ENCODE measurements at places on chromosomes 12 and 14. TPM values are rescaled to one million over a fixed set of nuclear protein-coding genes. Genes with fewer than 3 reads are reported as not detected.

DNA sequence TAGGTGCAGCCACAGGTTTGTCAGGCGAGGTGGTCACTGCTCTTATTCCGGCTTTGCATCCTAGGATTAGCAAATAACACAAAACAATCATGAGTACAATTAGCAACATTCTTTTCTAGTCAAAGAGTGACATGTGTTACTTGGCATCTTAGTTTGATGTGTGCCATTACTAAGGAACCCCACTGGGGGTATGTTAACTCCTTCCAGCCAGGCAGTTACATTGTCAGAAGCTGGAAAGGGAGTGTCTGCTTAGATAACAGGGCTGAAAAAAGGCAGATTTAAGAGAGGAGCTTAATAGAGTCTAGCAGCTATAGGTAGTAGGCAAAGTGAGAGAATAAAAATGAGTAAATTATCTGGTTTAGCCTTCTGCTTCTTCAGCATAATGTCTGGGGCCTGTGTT is 30.5 kb upstream of the METAP2 start:
- no peaks in the 10 kb centered on the region for H3K36me3 ChIP-seq
- no peak for DNase-seq
- H3K27ac ChIP-seq, result no peak overlapping the region
- H3K4me3 ChIP-seq, result no peak overlapping the region
- H3K27me3 ChIP-seq, result peaks cover 6% of the 10 kb centered on the region

- H3K27ac ChIP-seq, result no peak overlapping the region
- no peaks in the 10 kb centered on the region for H3K36me3 ChIP-seq
- H3K4me1 ChIP-seq, result peaks cover 7% of the 10 kb centered on the region
- no peaks in the 10 kb centered on the region for H3K27me3 ChIP-seq
Observed at GRCh38 chr12:116703214-116703795, 34.6 kb downstream of the SPRING1 start.

GRCh38 chr14:36177489-36177888 is 967 bp upstream of the PTCSC3 start:
- no peaks in the 10 kb centered on the region for H3K27me3 ChIP-seq
- H3K36me3 ChIP-seq, result no peaks in the 10 kb centered on the region
- H3K4me1 ChIP-seq, result no peaks in the 10 kb centered on the region
- no peak for DNase-seq
- no peak overlapping the region for H3K4me3 ChIP-seq

- no peak overlapping the region for H3K27ac ChIP-seq
- no peaks in the 10 kb centered on the region for H3K4me1 ChIP-seq
- H3K4me3 ChIP-seq, result no peak overlapping the region
- no peaks in the 10 kb centered on the region for H3K27me3 ChIP-seq
Observed at GRCh38 chr12:32566663-32567295, 112.3 kb upstream of the DNM1L start.

DNA sequence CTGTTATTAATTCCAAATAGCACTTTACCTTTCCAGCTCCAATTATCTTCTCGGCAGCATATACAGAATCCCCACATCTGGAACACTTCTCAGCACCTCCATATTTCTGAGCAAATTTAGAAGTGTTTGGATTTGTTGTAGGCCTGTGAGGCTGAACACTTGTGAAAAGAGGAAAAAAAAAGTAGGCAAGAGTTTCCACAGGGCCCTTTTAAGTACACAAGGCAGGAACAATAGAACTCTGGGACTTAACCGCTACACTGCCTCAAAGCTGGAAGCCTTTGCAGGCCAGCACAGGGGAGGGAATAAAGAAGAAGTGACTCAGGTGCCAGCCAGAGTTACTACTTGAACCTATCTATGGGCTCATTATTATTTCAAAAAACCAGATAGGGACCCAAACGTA is 18.6 kb downstream of the CSRP2 start:
- H3K27me3 ChIP-seq, result no peaks in the 10 kb centered on the region
- DNase-seq, result no peak
- H3K4me1 ChIP-seq, result no peaks in the 10 kb centered on the region
- H3K4me3 ChIP-seq, result no peak overlapping the region
- H3K27ac ChIP-seq, result no peak overlapping the region

GRCh38 chr14:41385797-41386196 is 220.9 kb upstream of the LRFN5 start:
- DNase-seq, result no peak
- H3K36me3 ChIP-seq, result no peaks in the 10 kb centered on the region
- no peaks in the 10 kb centered on the region for H3K27me3 ChIP-seq

GRCh38 chr12:90909069-90909770 is 45.8 kb downstream of the CCER1 start:
- no peaks in the 10 kb centered on the region for H3K4me1 ChIP-seq
- no peak overlapping the region for H3K4me3 ChIP-seq
- DNase-seq, result no peak
- no peaks in the 10 kb centered on the region for H3K36me3 ChIP-seq
- no peaks in the 10 kb centered on the region for H3K27me3 ChIP-seq

- DNase-seq, result no peak
- no peak overlapping the region for H3K27ac ChIP-seq
- H3K36me3 ChIP-seq, result no peaks in the 10 kb centered on the region
- no peak overlapping the region for H3K4me3 ChIP-seq
Observed at GRCh38 chr14:22131749-22132476, 457.1 kb downstream of the DAD1 start.

GRCh38 chr12:54572881-54573280 is 15.6 kb downstream of the PPP1R1A start:
- H3K27ac ChIP-seq, result no peak overlapping the region
- DNase-seq, result no peak
- H3K27me3 ChIP-seq, result no peaks in the 10 kb centered on the region
- H3K4me1 ChIP-seq, result no peaks in the 10 kb centered on the region
- no peaks in the 10 kb centered on the region for H3K36me3 ChIP-seq

Gene ANKRD33
- 0.02 TPM for polyA plus RNA-seq

Gene FRMD6
- 10.2 TPM for polyA plus RNA-seq

Gene RNASE4
- 25.4 TPM for polyA plus RNA-seq

Gene DAO
- polyA plus RNA-seq, result 0.07 TPM

Gene EGLN3
- polyA plus RNA-seq, result 8.6 TPM

Gene CMA1
- polyA plus RNA-seq, result 0.96 TPM

Gene GLS2
- polyA plus RNA-seq, result 2.6 TPM

Gene KRT72
- polyA plus RNA-seq, result 12.0 TPM

Gene FGF6
- polyA plus RNA-seq, result not detected

Gene PTGDR
- polyA plus RNA-seq, result 0.73 TPM

All from thymus (tissue), 14 donors.